MG63 (cell line): ENCODE measurements at places on chromosomes 12 and 14.

DNA sequence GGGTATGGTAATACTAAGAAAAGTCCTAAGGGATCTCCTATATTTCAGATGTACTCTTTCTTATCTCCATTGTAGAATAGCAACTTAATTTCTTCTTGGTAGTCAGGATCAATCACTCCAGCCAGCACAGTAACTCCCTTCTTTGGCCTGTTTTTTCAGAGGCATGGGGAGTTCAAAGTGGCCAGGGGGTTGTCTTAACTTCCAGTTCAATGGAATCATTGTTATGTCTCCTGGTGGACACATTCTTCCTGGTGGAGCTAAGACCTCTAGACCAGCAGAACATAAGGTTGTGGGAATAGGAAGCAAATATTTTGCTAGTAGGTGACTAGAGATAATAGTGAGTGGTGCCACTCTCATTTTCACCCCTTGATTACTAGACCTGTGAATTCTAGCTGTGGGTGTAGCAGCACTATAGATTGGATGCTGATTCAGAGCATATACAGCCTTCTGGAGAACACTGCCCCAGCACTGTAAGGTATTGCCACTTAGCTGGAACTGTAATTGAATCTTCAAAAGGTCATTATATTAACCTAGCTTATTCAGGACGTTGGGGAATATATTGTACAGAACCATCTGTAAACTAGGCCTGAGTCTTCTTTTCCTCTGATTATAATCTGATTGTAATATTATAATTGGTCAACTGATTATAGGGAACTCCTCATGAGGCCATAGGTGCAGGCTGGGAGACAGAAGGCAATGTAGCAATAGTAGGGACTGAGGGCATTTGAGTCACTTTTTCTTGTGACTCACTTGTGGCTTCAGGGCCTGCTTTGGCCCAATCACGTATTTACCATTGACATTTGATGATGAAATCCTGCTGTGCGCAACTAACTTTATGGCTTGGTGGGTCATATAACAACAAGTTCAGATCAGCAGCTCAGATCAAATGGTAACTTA, 60.2 kb upstream of the ATP2B1 start:
- DNase-seq: peak; percentile 77

- DNase-seq: no peak
These were observed 11.8 kb upstream of the NUAK1 start for GRCh38 chr12:106150555-106150954.

GRCh38 chr14:71460091-71460490, 472.1 kb upstream of the RGS6 start:
- DNase-seq: no peak

GRCh38 chr12:114835031-114835430, 151.1 kb upstream of the TBX3 start:
- DNase-seq: peak; percentile 7

- DNase-seq: no peak
These were observed 10.9 kb downstream of the CCDC85C start for GRCh38 chr14:99592933-99593753.

DNA sequence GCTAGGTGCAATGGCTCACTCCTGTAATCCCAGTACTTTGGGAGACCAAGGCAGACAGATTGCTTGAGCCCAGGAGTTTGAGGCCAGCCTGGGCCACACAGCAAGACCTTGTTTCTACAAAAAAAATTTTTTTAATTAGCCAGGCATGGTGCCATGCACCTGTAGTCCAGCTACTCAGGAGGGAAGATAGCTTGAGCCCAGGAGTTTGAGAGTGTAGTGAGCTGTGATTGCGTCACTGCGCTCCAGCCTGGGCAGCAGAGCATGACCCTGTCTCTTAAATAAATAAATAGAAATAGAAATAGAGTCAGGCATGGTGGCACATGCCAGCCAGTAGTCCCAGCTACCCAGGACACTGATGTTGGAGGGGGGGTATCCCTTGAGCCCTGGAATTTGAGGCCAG, 36.7 kb upstream of the CLIP1 start:
- DNase-seq: peak; percentile 42

DNA sequence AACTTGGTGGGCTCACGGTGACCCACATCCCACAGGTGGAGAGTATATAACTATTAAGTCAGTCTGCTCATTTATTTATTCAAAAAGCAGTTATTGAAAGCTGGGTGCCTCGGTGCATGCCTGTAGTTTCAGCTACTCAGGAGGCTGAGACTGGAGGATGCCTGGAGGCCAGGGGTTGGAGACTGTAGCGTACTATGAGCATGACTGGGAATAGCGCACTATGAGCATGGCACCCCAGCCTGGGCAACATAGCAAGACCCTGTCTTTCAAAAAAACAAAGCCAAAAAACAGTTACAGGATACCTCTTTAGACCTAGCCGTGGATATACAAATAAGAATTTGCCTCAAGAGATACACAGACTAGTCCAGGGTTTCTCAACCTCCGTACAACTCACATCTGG, 139.8 kb downstream of the ZFP36L1 start:
- no peak for DNase-seq

DNA sequence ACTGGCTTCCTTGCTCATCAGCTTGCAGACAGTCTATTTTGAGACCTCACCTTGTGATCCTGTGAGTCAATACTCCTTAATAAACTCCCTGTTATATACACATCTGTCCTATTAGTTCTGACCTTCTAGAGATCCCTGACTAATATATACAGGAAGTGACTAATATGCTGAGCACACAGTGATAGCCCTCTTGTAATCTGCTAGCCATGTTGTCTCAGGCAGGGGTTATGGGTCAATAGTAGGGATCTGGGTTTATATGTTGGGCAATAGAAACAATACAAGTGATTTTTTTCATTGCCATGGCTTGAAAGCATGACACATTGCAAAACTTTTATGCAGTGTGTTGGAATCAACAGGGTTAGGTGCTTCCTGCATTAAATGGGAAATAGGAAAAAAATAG, 562.2 kb downstream of the GALC start:
- peak; percentile 15 for DNase-seq

GRCh38 chr12:124767066-124767821, 96.4 kb downstream of the SCARB1 start:
- DNase-seq: peak; percentile 58

DNA sequence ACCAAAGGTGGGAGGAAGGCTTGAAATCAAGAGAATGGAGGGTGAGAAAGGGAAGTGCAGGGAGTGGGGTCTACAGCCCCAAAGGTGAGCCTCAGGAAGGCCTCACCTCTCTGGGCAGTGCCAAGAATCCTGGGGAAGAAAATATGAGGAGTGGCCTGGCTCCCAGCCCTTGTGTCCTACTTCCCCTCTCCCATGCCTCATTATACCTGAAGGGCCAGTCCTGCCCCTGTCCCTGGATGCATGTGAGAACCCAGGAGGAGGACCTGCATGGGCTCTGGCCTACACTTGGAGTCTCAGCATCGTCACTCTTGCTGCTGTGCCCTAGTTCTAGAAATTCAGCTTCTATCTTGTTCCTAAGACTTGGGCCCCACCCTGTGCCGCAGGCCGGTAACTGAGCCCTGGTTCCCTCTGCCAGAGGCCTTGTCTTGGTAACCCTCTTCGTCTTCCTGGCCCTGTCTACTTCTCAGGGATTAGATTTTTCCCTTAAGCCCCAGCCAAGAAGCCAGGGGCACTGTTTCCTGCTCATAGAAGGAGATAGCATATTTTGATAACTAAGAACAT, 10.9 kb upstream of the MYH7 start:
- DNase-seq: no peak

GRCh38 chr12:107794451-107794850, 19.9 kb downstream of the ASCL4 start:
- no peak for DNase-seq

DNA sequence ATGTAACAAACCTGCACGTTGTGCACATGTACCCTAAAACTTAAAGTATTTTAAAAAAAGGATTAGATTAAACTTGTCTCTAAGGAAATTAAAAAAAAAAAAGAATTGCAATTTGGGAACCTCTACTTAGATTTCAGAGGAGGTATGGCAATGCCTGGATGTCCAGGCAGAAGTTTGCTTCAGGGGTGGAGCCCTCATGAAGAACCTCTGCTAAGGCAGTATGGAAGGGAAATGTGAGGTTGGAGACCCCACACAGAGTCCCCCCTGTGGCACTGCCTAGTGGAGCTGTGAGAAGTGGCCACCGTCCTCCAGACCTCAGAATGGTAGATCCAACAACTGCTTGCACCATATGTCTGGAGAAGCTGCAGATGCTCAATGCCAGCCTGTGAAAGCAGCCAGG, 279.6 kb upstream of the CCDC196 start:
- no peak for DNase-seq

DNA sequence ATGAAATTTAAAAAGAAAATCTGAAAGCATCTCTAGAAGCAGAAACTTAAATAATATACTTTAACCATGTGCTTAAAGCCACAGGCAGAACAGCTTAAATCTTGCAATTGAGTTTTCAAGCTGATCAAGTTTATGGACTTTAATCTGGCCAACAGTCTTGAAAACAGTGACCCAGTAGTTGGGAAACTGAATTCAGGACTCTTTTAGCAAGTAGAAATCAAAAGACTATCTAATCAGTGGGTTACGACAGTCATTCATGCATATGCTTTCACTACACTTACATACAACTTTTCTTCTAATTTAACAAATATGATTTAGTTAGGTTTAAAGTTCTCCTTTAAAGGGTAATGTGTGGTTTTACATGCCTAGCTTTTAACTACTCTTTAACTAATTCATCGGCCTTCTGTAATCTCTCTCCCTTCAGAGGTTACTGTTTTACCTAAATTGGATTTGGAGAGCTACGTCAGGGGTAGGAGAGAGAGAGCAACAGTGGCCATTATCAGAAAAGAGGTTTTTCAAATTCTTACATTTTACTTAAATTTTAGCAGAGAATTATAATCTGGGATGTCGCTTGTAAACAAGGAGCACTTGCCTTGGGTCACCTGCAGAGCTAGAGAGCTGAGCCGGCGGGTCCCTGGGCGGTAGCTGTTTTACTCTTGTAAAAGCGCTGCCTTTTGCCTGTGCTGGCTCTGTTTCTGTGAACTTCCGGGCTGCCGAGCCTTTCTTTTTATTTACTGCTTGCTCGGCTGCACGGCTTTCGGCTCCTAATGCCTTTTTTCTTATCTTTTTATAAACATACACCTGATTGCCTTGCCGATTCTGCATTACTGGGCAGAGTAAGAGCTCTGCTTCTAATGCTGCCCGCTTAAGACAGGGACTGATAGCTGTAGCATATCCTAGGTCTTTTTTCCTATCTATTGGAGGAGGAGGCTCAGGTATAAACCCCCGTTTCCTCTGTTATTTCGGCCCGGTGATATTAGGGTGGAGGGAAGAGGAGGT, 17.4 kb upstream of the LYZ start:
- no peak for DNase-seq
